ENCODE measurements at places on chromosomes 5 and 9.

GRCh38 chr5:88889189-88890069 is 6.4 kb upstream of the MEF2C start:
- DNase-seq, result peak; percentile 54

DNA sequence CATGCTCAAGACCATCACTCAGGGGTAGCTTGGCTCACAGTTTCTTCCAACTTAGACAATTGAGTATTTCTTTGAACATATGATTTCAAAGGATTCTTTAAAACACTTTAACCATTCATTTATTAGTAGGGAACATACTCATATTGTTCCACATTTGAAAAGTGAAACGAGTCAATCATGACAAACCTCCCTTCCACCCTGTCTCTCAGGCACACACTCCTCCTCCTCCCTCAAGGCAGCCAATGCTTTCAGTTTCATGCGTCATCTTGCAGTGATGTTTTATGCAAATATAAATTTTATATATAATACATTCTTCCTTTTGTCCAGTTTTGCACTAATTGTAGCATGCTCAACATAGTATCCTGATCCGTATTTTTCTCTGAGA is 126.0 kb upstream of the BOD1 start:
- no peak for DNase-seq

DNA sequence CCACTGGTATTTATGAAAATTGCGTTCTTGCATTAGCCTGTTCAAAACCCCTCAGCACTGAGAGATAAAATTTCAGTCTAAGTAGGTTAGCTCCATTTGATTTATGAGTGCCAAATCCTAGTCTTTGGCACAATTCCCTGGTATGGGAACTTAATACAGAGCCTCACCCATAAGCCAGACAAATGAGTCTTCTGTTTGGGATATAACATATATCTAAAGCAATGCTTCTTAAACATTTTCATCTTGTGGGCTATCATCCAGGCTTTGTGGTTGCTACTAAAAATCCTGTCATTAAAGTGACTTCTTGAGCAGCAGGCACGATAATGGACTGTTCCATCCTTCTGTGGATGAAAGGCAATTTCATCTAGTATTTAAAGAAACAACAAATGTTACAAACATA is 419.5 kb upstream of the ACTBL2 start:
- DNase-seq, result no peak

GRCh38 chr5:176732306-176732705 is 78.1 kb upstream of the UNC5A start:
- DNase-seq, result peak; percentile 1

Measured in WTC11 (cell line).